ENCODE measurements at places on chromosomes 4 and X.

DNA sequence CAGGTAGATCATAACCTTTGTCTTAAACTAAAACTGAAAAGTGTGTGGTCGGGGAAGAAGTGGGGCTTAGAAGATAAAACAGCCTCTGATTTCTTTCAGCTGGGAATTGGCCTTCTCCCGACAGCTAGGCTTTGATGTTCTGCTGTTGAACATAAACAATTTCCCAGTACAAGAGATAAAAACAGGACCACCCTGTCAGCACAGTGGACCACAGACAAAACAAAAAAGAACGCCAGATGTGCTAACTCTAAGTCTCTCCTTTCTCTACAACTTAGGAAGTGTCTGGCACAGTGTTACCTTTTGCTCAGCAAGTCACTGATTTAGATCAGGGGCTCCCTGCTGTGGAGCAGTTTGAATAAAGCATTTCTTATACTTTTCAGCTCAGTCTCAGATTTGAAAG lies 87.5 kb upstream of the UXT start:
- DNase-seq, result no peak

DNA sequence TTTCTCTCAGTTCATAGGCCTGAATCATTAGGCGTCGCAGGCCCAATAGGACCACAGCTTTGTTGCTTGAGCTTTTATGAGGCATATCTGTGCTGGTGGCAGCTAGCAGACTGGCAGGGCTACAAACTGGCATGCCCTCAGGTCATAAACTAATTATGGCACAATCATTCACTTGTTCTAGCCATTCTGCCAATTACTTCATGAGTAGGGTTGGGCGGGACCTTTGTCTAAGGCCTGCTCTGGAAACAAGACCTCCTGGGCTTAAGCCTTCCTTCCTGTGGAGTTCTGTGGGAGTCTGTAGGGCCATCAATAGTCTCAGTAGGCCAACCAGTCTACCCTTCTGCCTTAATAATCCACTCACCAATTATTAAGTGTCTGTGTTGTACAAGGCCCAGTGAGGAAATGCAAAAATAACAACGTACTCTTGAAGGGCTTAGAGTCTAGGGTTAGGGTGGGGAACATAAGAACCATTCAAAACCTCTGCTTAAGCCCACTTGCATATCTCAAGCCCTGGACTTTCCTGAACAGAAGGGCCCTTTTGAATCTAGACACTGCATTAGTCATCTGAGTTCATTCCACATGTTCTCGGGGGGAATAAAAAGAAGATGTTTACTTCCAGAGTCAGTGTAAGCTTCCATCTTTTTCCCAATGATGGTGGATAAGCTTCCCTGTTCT lies 44.5 kb downstream of the SHROOM4 start:
- no peak for DNase-seq

- no peak for DNase-seq
Measured at GRCh38 chr4:15674926-15675325, 6.7 kb upstream of the FAM200B start.

- DNase-seq, result no peak
Measured at GRCh38 chr4:156329779-156330178, 376.1 kb upstream of the CTSO start.

Data from hematopoietic multipotent progenitor cell treated with erythropoietin and hydrocortisone succinate and interleukin-3 and kit ligand, for 8 days (in vitro differentiated cells).